ENCODE measurements at places on chromosomes 7 and 10.

DNA sequence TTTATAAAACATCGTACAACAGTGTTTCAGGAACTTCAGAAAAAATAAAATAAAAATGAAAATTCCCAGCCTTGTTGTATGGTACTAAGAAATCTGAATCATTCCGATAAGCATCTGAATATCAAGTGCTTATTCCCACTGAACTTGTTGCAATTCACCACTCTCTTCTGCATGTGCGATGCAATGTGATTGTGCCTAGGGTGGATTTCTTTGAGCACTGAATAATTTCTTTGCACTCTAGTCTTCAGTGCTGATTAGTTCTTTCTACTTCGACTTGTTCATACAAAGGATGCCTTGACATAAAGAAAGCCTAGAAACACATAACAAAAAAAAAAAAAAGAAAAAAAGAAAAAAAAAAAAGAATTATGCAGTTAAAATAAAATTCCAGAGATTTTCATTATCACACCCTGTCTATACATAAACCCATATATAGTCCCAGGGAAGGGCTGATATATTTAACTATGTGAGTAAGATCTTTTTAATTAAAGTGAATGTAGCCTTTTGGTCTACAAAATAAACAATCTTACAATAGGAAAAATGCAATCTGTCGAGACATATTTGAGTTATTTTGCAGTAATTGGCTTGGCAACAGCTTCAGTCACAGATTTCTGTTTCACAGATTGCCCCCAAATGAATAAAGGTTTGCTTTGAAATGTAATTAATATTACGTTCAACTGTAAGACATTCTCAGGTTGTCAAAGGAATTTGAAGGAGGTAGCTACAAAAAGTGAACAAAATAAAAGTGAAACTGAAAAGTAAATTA is 1118.9 kb upstream of the CELF2 start:
- no peak for DNase-seq

GRCh38 chr10:14074062-14074884 is 256.5 kb downstream of the FRMD4A start:
- peak; percentile 90 for DNase-seq

DNA sequence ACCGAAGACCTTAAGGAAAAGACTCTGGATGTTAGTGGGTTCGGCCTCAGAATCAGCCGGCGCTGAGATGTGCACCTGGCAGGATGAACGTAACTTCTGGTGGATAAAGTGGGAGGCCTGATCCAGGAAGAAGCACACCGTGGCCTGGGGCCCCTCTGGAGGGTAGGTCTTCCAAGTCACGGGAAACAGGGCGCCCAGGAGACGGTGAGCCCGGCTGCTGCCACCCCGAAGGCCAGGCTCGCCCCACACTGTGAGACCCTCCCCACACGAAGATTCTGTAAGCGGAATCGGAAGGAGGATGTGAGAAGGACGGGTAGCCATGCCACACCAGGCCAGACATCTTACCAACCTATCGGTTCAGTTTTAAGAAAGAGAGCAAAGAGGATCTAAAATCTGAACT is 279.0 kb downstream of the DNAJB6 start:
- no peak for DNase-seq

DNA sequence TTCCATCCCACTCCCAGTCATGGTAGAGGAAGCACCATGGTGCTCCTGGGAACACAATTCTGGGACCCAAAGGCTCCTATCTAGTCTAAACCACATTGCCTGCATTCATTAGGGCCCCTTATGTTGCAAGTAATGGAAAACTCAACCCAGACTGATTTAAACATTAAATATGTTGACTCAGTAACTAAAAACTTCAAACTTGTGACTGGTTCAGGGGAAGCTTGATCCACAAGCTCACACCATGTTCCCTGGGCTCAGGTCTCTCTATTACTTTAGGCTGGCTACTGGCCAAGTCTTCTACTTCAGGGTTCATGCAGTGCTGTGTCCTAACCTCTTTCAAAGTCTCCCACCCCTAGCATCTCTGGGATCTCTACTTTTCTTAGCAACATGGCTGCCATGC is 13.1 kb downstream of the WNT16 start:
- DNase-seq, result no peak

DNA sequence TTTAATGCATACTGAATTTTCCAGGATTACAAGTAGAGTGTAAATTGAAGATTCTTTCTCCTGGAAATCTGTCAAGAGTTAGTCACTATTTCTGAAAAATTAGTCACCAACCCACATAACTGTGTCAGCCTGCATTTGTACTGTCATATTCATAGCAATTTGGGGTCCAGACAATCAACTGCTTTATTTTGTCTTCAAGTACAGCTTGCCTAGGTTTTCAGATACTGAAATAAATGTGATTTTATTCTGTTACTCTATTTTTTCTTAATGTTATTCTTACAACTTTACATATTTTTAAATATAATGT is 55.1 kb downstream of the CUBN start:
- no peak for DNase-seq

Data from femur (tissue), 1 donor.